ENCODE measurements at places on chromosomes 4 and X. TPM values are rescaled to one million over a fixed set of nuclear protein-coding genes. Genes with fewer than 3 reads are reported as not detected.

ALG13 gene
- 64.8 TPM for total RNA-seq

DCHS2 gene
- total RNA-seq: 0.19 TPM

CT45A10 gene
- total RNA-seq: 62.2 TPM

N4BP2 gene
- 9.4 TPM for total RNA-seq

ARHGAP6 gene
- 0.49 TPM for total RNA-seq

CCDC149 gene
- total RNA-seq: 6.9 TPM

NOX1 gene
- total RNA-seq: not detected

MAGEA11 gene
- total RNA-seq: 34.9 TPM

C4orf51 gene
- total RNA-seq: not detected

FMR1NB gene
- not detected for total RNA-seq

GYPE gene
- not detected for total RNA-seq

LRPAP1 gene
- 159 TPM for total RNA-seq

CD38 gene
- 0.08 TPM for total RNA-seq

TMPRSS11B gene
- not detected for total RNA-seq

SHOX gene
- total RNA-seq: not detected

HTT gene
- 24.9 TPM for total RNA-seq

TBC1D14 gene
- 39.8 TPM for total RNA-seq

HEPH gene
- total RNA-seq: not detected

SPACA5 gene
- total RNA-seq: not detected

SAGE1 gene
- 14.1 TPM for total RNA-seq

RBMXL3 gene
- not detected for total RNA-seq

QRFPR gene
- total RNA-seq: 12.5 TPM

GIMD1 gene
- not detected for total RNA-seq

MGAT4D gene
- not detected for total RNA-seq

ENOX2 gene
- total RNA-seq: 7.7 TPM

EGFL6 gene
- not detected for total RNA-seq

MAGEA2 gene
- 90.5 TPM for total RNA-seq

MXRA5 gene
- total RNA-seq: not detected
